MM.1S (cell line): ENCODE measurements at places on chromosomes 5 and 9.

GRCh38 chr9:113620377-113621161 is 157.0 kb downstream of the RGS3 start:
- no peaks in the 10 kb centered on the region for H3K36me3 ChIP-seq
- no peaks in the 10 kb centered on the region for H3K4me1 ChIP-seq
- no peaks in the 10 kb centered on the region; the same call in 1 of the 2 replicates for H3K27me3 ChIP-seq

DNA sequence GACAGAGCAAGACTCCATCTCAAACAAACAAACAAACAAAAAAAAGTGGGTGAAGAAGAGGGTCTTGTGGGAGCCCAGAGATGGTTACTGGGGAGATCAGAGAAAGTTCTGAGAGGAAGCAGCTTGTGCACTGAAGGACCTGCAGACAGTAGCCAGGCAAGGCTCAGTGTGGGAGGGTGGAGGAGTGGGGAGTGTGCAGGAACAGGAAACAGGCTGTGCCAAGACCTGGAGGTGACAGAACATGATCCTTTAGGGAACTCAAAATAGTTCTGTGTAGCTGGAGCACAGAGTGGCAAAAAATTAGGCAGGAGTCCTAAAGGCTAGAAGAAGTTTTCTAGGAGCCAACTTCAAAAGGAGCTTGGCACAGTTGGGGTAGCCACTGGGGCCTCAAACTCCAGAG is 19.2 kb upstream of the NANS start:
- H3K36me3 ChIP-seq = no peaks in the 10 kb centered on the region
- no peaks in the 10 kb centered on the region for H3K4me1 ChIP-seq
- no peak overlapping the region for H3K27ac ChIP-seq
- DNase-seq = no peak

DNA sequence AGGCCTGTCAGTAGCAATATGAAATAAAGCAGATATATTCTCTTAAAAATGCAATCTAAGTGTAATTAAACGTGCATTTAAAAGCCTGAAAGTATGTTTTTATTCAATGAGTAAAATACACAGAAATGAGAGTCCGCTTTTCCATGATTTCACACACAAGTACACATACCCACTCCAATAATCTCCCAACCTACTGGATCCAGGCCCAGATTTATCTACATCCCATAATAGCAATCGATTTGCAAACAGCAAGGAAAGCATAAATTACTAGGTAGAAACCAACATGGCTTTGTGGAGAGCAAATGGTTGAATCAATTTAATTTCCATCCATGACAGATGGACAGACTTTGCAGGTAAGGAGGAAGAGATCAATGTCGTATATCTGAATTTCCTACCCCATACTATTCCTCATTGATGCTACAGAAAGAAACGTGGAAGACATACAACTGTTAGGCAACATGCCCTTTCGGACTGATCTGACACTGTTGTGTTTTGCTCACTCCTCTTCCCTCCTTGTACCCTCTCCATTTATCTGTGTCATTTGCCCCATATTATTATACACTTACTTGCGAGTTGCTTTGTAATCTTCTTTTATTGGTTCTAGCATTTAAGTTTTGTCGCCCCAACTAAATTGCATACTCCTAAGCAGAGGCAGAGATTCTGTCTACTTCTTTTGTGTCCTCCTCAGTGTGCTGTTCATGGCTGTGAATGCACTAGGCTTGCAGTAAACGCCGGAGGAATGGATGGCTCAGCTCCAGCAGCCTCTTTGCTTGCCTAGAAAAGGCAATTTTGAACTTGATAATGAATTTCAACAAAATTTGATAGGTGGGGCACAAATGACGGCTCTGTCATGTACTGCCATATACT is 133.6 kb downstream of the NFIB start:
- DNase-seq = no peak
- H3K27ac ChIP-seq = no peak overlapping the region
- H3K4me3 ChIP-seq = no peak overlapping the region
- H3K27me3 ChIP-seq = no peaks in the 10 kb centered on the region
- no peaks in the 10 kb centered on the region for H3K36me3 ChIP-seq

DNA sequence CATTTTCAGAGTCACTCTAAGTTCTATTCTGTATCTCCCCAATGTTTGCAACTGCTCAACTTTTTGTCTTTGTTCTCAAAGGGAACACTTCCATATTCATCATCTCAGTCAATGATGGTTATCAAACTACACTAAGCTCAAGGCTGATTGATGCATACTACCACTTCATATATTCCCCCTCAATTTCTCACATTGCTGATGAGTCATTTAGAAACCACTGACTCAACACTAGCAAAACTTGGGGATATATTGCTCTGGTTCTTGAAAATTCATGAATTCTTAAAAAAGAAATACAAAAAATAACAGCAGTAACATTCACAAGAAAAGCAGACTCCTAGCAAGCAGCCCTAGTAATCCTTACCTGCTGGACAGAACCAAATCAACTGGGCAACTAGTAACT is 52.2 kb downstream of the ABHD17B start:
- H3K4me3 ChIP-seq = no peak overlapping the region
- no peaks in the 10 kb centered on the region for H3K36me3 ChIP-seq
- DNase-seq = peak; percentile 21
- peaks cover 6% of the 10 kb centered on the region; the same call in 1 of the 2 replicates for H3K4me1 ChIP-seq
- no peak overlapping the region; the same call in 1 of the 2 replicates for H3K27ac ChIP-seq

- DNase-seq = no peak
- no peaks in the 10 kb centered on the region for H3K27me3 ChIP-seq
- no peak overlapping the region for H3K4me3 ChIP-seq
- H3K4me1 ChIP-seq = no peaks in the 10 kb centered on the region
- no peak overlapping the region for H3K27ac ChIP-seq
- no peaks in the 10 kb centered on the region for H3K36me3 ChIP-seq
Measured at GRCh38 chr5:158727771-158728311, 371.9 kb downstream of the EBF1 start.

DNA sequence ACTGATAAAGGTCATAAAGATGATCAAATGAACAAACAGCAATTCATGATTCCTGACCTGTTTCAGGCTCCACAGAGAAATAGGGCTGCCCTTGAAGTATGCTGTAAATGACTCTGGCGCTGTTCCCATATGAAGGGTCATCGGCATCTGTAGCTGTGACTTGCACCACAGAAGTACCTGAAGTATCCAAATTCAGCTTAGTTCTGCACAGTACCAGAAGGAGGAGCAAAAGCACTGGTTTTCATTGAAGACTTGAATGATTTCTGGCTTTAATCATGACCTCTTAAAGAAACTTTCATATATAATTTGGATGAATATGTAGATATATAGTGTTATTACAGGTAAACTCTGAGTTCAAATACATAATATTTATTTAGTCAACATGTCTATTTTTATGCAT is 109.1 kb downstream of the CDH10 start:
- no peaks in the 10 kb centered on the region for H3K4me1 ChIP-seq
- DNase-seq = no peak
- no peak overlapping the region for H3K27ac ChIP-seq
- no peak overlapping the region for H3K4me3 ChIP-seq
- H3K36me3 ChIP-seq = no peaks in the 10 kb centered on the region

DNA sequence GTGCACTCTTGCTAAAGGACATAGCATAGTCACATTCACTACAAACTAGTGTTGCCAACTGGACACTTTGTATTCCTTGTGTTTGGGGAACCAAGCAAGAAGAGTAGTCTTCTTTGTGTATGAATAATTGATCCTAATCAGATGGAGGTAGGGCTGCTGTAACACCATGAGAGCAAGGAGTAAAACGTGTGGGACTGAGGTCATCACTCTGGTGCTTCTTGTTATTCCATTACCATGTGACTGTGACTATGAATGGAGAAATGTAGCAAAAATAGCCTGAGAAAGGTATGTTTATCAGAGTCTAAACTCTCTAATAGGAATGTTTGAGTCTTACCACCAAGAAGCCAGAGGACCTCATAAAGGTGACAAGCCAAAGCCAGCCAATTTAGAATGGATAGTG is 966.9 kb downstream of the TAF11L14 start:
- no peaks in the 10 kb centered on the region for H3K36me3 ChIP-seq
- H3K27me3 ChIP-seq = no peaks in the 10 kb centered on the region
- no peak overlapping the region for H3K4me3 ChIP-seq

DNA sequence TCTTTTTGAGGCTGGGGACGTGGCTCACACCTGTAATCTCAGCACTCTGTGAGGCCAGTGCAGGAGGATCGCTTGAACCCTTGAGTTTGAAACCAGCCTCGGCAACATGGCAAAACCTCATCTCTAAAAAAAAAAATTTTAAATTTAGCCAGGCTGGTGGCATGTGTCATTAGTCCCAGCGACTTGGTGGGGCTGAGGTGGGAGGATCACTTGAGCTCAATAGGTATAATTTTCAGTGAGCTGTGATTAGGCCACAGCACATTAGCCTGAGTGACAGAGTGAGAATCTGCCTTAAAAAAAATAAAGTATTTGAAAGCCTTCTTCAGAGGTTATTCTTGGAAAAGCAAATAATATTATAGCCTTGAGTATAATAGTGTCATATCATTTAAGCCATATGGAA is 41.8 kb downstream of the NSD1 start:
- H3K4me3 ChIP-seq = no peak overlapping the region
- no peak for DNase-seq

- H3K27me3 ChIP-seq = no peaks in the 10 kb centered on the region
- H3K36me3 ChIP-seq = no peaks in the 10 kb centered on the region
- H3K27ac ChIP-seq = no peak overlapping the region
- H3K4me3 ChIP-seq = no peak overlapping the region
- H3K4me1 ChIP-seq = no peaks in the 10 kb centered on the region
Measured at GRCh38 chr9:111863636-111864035, 33.0 kb upstream of the UGCG start.

- H3K27me3 ChIP-seq = no peaks in the 10 kb centered on the region
Measured at GRCh38 chr5:123125962-123126732, 37.1 kb downstream of the PRDM6 start.

DNA sequence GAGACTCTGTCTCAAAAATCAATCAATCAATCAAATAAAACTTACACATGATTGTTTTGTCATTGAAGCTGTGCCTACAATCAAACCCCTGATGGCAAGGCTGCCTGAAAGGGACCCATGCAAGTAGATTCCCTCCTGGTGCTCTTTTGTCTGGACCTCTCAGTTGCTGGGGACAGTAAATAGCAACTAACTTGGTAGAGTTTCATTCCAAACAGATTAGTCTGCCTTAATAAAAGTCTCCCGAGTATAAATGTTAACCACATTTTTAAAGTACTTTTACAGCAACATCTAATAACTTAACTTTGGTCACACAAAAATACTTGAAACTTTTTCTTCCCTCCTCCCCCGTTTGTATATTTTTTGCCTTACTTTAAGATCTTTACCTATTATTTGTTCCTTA is 105.5 kb downstream of the FEM1C start:
- no peak for DNase-seq
- no peak overlapping the region for H3K4me3 ChIP-seq
- no peaks in the 10 kb centered on the region for H3K27me3 ChIP-seq

GRCh38 chr5:73338256-73339050 is 110.1 kb downstream of the FOXD1 start:
- no peak overlapping the region for H3K4me3 ChIP-seq
- no peaks in the 10 kb centered on the region for H3K36me3 ChIP-seq
- no peak for DNase-seq
- H3K27ac ChIP-seq = no peak overlapping the region
- H3K4me1 ChIP-seq = no peaks in the 10 kb centered on the region

DNA sequence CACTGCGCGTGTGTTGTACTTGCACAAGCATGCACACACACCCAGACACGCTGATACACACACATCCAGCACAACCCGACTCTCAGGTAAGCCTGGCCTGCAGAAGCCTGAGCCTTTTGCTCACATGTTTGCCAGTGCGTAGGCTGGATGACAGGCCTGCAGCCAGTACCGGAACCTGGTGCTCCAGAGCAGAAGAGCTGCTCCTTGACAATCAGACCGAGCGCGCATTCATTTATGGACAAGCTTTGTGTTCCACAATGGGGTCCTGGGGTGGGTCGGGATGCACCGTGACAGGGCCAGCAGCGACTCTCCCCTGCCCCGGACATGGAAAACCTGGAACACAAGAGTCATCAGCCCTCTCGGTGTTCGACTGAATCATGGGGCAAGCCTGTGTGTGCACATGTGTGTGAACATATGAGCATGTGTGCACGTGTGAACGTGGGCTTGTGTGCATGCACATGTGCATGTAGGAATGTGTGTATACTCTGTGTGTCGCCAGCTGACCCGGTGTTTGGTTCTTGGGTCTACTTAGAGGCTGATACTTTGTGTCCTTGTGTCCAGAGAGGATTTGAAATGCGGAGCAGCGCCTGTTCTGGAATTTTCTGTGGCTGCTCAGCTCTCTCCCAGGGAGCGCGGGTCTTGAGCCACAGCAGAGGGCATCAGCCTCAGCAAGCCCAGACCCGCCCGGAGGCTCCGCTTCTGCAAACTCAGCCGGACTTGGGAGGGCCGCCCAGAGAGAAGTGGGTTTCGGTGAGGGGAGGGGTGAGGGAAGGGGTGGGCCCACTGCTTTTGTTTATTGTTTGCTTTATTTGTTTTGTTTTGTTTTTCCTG is 32.2 kb downstream of the IRX4 start:
- H3K4me3 ChIP-seq = no peak overlapping the region
- no peaks in the 10 kb centered on the region for H3K4me1 ChIP-seq
- H3K27ac ChIP-seq = no peak overlapping the region
- H3K27me3 ChIP-seq = peaks cover 56% of the 10 kb centered on the region
- H3K36me3 ChIP-seq = no peaks in the 10 kb centered on the region
- DNase-seq = no peak
